Stimulated activated naive B cell treated with anti-CD40 and anti-IgM and Interleukin-4, amounts not matched to agents 10 μg/mL and 1 μg/mL and 100 μg/mL, for 72 hours (primary cell): ENCODE measurements at places on chromosomes 4 and X.

DNA sequence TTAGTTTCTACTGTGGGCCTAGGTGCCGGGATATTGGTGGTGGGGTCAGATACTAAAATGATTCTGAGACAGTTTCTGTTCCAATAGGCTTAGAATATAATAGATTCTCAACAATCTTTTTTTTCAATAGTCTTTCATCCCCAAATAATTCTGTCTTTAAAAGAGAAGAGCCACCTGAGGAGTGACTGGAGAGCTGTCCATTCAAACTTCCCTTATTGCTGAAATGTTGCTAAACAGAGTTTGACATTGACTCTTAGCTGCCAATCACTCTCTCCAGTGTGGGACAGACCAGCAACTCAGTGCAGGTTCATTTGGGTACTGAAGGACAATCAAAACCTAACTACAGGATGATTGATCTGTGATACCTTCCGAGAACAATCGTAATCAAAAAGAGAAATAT, 12.4 kb upstream of the ADH7 start:
- no peak for DNase-seq

- DNase-seq: no peak
Observed at GRCh38 chr4:111020961-111021360, 398.1 kb upstream of the PITX2 start.

DNA sequence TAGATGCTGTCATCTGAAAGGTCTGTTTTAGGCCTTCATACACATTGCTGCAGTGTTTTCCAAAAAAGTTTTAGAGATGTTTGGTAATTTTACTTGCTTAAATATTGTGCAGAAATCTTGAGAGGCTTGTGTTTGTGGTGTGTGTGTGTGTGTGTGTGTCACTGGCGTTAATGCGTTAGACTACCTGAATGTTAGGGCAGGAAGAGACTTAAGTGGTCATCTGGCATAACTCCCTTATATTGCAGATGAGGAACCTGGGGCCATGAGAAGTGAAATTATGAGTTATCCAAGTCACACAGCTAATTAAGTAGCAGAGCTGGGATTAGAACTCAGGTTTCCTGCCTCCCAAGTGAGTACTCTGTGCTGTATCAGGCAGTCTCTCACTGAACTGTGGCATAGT, 1.4 kb downstream of the LSM6 start:
- no peak for DNase-seq

GRCh38 chr4:96383349-96383748, 543.5 kb downstream of the PDHA2 start:
- no peak for DNase-seq

DNA sequence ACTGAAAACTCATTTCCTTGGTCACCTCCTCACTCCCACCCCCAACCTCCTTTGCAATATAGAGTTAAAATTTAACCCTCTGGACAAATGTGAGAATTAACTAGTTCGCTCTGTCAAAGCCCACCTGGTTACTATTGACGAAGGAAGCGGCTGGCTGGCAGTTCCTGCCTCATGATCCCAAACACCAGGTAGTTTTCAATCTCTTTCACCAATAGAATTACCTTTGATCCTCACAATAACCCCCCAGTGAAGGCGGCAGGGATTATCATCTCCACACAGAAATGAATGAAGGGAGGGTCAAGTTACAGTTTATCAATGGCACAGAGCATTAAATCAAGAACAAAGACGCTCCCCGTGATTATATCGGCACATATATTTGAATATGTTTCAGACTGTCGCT, 65.7 kb upstream of the TTC29 start:
- DNase-seq: no peak

- peak; percentile 3 for DNase-seq
Observed at GRCh38 chrX:129984111-129984958, 1.9 kb downstream of the BCORL1 start.

DNA sequence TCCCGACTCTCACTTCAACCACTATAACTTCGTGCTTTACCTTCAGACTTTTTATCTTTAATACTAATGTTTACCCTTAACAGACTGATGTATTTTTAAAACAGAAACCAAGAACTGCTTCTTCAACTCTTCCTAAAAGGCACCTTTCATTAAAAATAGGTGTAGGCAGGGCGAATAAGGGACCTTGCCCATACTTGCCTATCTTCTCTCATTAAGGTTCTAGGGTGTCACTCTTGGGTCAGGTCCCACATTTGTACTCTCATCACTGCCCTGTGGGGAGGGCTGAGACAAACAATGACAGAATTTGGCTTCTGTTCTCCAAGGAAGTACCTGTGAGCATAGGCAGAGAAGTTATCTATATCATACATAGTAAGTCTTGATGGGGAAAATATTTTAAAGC, 69.7 kb downstream of the ANKRD50 start:
- no peak for DNase-seq

DNA sequence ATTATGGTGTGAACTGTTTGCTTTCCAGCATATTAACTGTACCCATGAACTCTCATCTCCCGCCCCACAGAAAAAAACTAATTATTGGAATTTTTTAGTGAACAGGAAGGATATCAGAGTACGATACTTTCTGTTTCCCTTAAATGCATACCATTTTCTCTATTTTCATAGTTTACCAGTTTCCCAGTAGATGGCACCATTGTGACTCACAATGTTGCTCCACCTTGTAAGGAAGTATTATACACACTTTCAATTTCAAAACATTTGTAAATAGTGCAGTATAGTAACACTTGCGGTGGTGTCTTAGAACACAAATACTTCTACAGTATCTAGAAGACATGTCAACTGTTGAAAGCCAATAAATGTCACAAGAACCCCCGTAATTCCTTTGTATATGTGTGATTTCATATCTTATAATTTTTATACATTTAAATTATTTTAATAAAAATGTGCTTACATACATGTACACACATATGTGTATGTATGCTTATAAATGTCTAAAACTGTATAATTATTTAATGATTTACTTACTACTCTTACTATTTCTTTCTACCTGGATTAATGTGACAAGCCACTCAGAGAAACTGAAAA, 167.3 kb downstream of the SLIT2 start:
- no peak for DNase-seq

DNA sequence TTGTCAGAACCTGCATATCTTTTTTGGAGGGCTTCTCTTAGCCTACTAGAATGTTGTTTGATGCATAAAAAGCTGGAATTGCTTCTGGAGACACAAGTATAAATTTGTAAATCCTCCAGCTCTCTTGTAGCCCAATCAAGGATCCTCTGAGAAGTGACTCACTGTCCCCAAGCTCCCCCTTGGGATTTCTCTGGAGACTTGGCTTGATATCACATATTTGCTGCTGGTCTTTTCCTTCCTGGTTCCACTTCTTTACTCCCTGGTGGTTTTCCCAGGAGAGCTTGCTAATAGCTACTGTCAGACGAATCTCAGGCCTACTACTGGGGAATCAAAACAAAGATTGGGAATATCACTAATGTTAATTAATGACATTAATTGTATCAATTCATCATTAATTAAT, 173.1 kb downstream of the STK32B start:
- no peak for DNase-seq

- DNase-seq: no peak
Observed at GRCh38 chr4:109589119-109589518, 29.1 kb downstream of the MCUB start.

DNA sequence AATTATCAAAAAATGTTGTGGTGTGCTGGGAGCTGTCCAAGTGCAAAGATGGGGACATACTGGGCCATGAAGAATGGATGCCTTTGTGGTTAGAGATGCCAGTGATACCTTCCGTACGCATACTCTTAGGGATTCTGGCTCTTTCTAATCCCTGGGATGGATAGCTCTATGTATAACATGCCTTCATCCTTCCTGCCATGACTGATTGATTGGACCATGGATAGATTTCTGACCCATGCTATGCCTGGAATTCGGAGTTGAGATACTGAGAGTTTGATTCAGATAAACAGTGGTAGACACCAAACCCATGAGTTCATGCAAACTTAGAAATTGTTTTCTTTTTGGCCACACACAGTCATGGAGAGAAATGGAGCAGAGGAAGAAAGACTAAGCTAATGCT, 147.2 kb upstream of the WDFY3 start:
- DNase-seq: no peak

- DNase-seq: no peak
Observed at GRCh38 chr4:1376841-1377605, 29.2 kb downstream of the NKX1-1 start.

DNA sequence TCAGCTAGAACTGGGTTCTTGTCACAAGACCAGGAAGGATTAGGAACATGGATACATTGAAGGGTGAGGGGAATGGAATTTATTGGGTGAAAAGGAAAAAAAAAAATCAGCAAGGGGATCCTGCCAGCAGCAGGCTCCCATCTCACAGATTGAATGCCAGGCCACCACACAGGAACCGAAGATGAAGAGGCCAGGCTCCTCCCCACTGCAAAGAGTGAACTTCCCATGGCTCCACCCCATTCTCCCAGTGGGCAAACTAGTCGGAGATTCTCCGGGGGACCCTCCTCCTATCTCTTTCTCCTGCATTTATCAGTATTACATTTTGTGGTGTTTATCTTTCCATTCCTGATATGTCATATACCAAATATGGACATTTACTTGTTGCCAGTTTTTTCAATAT, 46.0 kb upstream of the MAGED1 start:
- no peak for DNase-seq

- DNase-seq: no peak
Observed at GRCh38 chrX:287670-288069, 6.5 kb downstream of the PLCXD1 start.

GRCh38 chr4:13711233-13711785, 83.8 kb upstream of the BOD1L1 start:
- no peak for DNase-seq

DNA sequence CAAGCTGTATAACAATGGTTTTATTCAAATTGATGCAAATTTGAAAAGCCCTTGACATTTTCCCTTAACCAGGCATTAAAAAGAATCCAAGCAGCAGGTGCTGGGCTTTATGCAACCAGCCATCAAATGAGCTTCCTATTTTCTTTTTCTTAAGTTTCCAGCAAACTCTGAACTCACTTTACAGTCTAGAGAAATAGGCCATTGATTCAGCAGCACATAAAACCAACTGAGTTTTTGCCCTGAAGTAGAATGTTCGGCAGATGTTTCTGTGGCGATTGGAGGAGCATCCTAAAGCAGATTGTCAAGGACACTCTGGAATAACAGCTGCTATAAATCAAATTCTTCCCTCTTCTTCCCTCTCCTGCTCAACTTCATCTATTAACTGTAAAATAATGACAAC, 582.8 kb upstream of the CPEB2 start:
- DNase-seq: no peak

DNA sequence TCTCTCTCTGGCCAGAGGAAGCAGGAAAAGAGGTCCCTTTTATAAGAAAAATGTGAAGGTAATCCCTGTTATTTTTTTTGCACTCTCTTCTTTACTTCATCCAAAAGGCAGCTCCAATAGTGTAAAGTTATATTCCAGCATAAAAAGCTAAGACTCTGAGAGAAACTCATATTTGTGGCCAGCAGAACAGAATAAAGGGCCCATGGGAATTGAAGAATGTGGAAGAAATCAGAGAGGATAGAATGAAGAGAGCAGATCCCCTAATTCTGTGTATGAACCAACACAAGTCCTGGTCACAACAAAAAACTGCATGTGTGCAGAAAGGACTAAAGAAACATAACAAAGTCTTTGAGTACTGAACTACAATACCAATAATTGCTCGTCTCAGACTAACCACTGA, 22.3 kb downstream of the RPS6KA6 start:
- no peak for DNase-seq

GRCh38 chr4:41282366-41282765, 25.6 kb downstream of the UCHL1 start:
- no peak for DNase-seq

DNA sequence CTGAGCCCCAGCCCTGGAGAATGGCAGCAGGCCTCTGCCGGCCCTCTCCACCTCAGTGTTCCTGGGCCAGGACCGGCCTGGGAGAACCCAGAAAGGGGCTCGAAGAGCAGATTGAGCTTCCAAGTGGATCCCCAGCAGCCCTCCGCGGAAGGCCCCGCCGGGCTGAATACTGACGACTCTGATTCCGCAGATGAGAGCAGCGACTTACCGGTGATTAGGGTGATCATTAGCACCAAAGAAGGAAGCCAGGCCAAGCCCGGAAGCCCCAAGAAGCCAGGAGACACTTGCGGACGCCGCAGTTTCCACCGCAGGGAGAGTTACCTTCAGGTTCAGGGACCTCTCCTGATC, 876 bp downstream of the LOC101059915 start:
- DNase-seq: no peak

DNA sequence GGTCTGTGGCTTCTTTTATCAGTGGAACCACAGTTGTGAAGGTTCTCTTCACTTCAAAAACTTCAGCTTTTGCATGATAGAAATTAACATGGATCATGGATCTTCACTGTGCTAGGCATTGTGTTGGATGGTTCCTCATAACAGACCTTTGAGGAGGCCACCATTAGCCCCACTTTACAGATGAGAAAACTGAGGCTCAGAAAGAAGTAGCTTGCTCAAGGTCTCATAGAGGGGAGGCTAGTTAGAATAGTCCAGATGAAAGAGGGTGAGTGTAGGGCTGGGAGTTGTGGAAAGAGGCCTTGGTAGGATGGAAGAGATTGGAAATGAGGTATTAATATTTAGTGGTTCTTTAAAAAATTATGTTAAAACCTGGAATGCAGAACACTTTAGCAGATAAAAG, 2.6 kb downstream of the TSR2 start:
- no peak for DNase-seq

- DNase-seq: no peak
Observed at GRCh38 chr4:13957871-13958270, 330.3 kb upstream of the BOD1L1 start.

- no peak for DNase-seq
Observed at GRCh38 chr4:116632269-116632668, 453.1 kb downstream of the TRAM1L1 start.

DNA sequence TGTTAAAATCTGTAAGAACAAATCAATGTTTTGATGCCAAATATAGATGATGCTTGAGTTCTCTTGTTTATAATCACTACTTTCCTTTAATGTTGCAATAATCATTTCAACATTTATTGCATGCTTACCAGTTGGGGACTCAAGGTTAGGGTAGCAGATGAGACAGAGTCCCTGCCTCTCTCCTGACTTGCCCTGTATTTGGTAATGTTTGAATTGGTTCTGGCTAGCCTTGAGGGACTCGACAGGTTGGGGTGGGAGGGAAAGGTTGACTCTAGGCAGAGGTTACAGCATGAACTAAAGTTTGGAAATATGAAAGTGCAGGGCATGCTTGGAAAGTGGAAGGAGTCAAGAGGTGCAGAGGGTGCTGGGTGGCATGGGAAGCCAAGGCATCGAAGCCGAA, 2.0 kb downstream of the SEC24B start:
- DNase-seq: no peak

DNA sequence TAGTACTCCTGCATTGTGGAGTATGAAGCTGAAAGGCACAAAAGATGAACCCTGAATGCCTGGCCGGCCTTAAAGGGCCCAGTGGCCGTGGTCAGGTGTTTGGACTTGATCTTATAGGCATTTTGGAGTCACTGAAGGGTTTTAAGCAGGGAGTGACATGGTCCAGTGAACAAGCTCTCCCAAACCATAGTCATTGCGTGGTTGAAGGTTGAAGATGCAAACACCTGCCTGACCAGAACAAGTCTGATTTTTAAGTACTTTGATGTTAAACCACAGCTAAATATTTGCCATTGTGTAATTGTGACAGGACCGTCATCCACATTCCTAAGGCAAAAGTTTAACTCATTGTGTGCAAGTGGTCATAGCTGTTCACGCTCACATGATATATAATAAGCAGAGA, 3.3 kb downstream of the STK32B start:
- DNase-seq: no peak

- DNase-seq: no peak
Observed at GRCh38 chr4:181418496-181418895, 824.7 kb upstream of the TENM3 start.
